ENCODE measurements at places on chromosomes 11 and 22. TPM values are rescaled to one million over a fixed set of nuclear protein-coding genes. Genes with fewer than 3 reads are reported as not detected.

Gene NXPE4
- not detected for total RNA-seq

Gene P2RX6
- total RNA-seq = 4.5 TPM

Gene MS4A14
- not detected for total RNA-seq

Gene RAG2
- not detected for total RNA-seq

Gene CDCA5
- total RNA-seq = 84.8 TPM

Gene OR51B2
- not detected for total RNA-seq

Gene UPK2
- not detected for total RNA-seq

Gene ACCS
- total RNA-seq = 9.9 TPM

Gene POGLUT3
- total RNA-seq = 31.2 TPM

Gene HTR3A
- 4.6 TPM for total RNA-seq

Gene MB
- not detected for total RNA-seq

Gene PLAAT3
- total RNA-seq = 4.3 TPM

Gene SLC5A1
- not detected for total RNA-seq

Gene KRTAP5-9
- total RNA-seq = not detected

Gene DERL3
- total RNA-seq = 5.7 TPM

Gene ARHGEF17
- total RNA-seq = 55.7 TPM

Gene PRR33
- not detected for total RNA-seq

Gene FGF4
- not detected for total RNA-seq

Gene LSP1
- total RNA-seq = not detected

Gene LRRC32
- total RNA-seq = 0.77 TPM

Gene ST13
- total RNA-seq = 303 TPM

Gene LDHAL6A
- not detected for total RNA-seq

Gene KCNK4
- not detected for total RNA-seq

Gene RFPL2
- total RNA-seq = not detected

Gene PRG3
- not detected for total RNA-seq

Gene CCDC73
- total RNA-seq = not detected

Gene PATZ1
- 105 TPM for total RNA-seq

Gene MFRP
- not detected for total RNA-seq

Gene NOX4
- 5.1 TPM for total RNA-seq

Gene OR8U1
- total RNA-seq = not detected

Gene CABP7
- total RNA-seq = not detected

Gene OR8G5
- not detected for total RNA-seq

Gene FAM89B
- 82.4 TPM for total RNA-seq

Gene CCDC85B
- 29.4 TPM for total RNA-seq

Gene BDNF
- total RNA-seq = 0.07 TPM

Gene DNHD1
- 10.2 TPM for total RNA-seq

Gene RASGRP2
- total RNA-seq = 0.93 TPM

Measured in neural crest cell (in vitro differentiated cells).